ENCODE measurements at places on chromosomes 2 and 18.
A peak's percentile ranks its signal among the peaks of the same experiment; 100 is the strongest.

DNA sequence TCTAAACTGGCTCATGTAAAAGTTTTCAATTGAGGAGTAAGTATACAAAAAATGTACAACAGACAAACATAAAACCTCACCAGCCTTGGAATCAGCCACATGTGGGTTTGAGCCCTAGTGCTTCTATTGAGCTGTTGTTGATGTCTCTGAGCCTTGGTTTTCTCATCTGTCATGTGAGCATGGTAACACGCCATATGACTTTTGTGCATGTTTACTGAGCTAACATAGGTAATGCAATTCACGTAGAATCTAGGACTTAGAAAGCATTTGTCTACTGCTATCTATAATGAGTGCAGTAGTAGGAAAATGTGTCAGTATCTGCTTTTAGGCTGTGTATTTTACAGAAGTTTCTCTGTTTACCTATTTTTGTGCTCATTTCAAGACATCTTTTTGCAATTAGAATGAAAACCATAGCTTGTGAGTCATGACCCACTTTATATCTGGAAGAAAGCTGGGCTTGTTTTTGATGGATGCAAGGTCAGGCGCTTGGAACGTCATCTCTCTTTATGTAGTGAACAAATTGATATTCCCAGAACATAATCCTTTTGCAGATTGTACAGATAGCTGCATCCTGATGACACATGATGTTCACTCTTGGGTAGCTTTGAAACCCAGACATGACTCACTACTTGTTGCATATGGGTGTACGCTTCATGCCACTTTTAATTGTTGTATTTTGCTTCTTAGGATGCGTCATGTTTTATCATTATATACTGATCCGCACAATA is 94.3 kb downstream of the RNF144A start:
- DNase-seq = peak; percentile 86

- DNase-seq = no peak
These were observed 284.0 kb upstream of the HS6ST1 start for GRCh38 chr2:128602699-128603101.

DNA sequence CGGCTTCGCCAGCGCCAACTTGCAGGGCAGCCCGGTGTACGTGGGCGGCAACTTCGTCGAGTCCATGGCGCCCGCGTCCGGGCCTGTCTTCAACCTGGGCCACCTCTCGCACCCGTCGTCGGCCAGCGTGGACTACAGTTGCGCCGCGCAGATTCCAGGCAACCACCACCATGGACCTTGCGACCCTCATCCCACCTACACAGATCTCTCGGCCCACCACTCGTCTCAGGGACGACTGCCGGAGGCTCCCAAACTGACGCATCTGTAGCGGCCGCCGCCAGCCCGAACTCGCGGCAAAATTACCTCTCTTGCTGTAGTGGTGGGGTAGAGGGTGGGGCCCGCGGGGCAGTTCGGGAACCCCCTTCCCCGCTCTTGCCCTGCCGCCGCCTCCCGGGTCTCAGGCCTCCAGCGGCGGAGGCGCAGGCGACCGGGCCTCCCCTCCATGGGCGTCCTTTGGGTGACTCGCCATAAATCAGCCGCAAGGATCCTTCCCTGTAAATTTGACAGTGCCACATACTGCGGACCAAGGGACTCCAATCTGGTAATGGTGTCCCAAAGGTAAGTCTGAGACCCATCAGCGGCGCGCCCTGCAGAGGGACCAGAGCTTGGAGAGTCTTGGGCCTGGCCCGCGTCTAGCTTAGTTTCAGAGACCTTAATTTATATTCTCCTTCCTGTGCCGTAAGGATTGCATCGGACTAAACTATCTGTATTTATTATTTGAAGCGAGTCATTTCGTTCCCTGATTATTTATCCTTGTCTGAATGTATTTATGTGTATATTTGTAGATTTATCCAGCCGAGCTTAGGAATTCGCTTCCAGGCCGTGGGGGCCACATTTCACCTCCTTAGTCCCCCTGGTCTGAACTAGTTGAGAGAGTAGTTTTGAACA is 15.1 kb downstream of the HOXD3 start:
- no peak for DNase-seq

DNA sequence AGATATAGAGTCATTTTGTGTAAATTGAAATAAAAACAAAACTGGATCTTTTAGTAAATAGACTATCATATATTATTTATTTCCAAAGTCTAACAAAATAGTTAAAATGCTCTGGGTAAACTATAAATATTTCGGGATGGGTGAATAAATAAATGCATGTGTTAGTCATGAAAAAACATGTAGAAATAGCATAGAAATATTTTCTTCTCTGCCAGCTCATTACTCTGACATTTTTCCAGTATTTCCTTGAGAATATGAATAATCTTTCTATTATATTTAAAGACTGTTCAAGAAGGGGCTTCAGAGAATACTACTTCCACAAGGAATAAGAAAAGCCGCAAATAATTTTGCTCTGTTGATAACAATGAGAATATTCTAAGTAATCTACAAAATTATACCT is 880.4 kb downstream of the TRIB2 start:
- DNase-seq = no peak

DNA sequence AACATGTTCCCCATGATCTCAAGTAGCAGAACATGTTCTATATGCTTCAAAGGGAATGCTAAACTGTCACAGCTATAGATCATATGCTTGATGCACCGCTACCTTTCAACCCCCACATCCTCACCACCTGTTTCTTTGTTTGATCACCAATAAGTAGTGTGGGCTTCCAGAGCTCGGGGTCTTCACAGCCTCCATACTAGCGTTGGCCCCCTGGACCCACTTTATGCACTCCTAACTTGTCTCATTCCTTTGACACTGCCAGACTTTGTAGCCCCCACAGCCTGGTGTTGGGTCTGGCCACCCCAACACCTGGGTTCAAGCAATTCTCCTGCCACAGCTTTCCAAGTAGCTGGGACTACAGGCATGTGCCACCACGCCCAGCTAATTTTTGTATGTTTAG is 11.6 kb upstream of the RBM44 start:
- DNase-seq = no peak

GRCh38 chr2:16870491-16871076 is 204.9 kb upstream of the CYRIA start:
- no peak for DNase-seq

GRCh38 chr18:48531082-48531403 is 7.8 kb upstream of the CTIF start:
- DNase-seq = no peak

- peak; percentile 32 for DNase-seq
These were observed 185.1 kb downstream of the MYO3B start for GRCh38 chr2:170362871-170363631.

DNA sequence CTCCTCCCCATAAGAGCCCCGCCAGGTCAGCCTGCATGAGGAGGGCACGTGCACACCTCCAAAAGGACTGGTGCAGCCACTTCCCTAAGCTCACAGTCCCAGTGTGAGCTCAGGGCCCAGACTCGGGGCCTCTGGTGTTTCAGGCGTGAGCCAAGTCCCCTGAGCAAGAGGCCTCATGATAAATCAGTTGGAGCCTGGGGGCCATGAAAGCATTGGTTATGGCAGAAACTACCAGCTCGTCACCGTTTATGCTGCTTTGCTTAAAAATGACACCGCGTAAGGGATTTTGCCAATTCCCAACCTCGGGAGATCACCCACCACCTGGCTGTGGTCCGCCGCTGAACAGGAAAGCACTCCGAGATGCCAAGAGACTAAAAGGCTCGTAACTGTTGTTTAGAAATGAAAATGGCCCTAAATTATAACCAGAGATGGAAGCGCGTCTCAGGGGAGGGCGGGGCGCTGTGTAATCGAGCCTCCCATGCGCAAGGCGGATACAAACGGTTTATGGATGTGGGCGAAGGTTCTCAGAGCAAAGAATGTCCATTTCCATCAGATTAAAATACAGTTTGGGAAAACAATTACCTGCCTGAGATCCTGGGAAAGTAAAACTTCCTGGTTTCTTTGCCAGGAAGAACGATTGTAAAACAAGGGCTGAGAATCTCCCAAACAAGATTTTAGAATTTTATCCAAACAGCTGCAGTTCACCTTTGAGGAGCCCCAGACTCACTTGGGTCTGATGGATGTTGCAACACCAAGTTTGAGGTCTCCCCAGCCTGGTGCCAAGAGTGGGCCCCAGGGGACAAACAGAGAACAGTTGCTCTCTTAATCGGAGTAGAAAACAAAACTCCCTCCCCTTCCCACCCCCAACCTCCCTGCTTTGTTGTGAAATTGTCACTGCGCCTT is 141.4 kb downstream of the BCL2 start:
- no peak for DNase-seq

- DNase-seq = no peak
These were observed 633 bp downstream of the KIAA1328 start for GRCh38 chr18:36829362-36830157.

GRCh38 chr18:44556296-44556695 is 124.4 kb upstream of the SETBP1 start:
- DNase-seq = no peak

DNA sequence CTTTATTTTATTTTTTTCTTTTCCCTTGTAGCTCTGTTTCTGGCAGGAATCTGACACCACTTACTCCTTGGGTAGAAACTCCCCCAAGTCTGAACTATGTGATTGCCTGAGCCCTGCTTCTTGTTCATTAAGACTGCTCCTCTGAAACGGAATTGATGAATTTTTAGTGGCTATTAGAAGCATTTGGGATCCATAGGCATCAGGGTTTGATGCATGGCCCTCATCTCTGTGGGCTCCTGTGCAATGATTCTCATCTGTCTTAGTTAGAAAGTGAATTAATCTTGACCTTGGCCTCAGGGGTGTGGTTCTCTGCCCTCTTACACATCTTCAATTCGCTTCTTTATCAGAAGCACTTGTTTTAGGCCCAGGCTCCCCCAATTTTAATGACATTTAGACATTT is 31.0 kb upstream of the DARS1 start:
- DNase-seq = no peak

DNA sequence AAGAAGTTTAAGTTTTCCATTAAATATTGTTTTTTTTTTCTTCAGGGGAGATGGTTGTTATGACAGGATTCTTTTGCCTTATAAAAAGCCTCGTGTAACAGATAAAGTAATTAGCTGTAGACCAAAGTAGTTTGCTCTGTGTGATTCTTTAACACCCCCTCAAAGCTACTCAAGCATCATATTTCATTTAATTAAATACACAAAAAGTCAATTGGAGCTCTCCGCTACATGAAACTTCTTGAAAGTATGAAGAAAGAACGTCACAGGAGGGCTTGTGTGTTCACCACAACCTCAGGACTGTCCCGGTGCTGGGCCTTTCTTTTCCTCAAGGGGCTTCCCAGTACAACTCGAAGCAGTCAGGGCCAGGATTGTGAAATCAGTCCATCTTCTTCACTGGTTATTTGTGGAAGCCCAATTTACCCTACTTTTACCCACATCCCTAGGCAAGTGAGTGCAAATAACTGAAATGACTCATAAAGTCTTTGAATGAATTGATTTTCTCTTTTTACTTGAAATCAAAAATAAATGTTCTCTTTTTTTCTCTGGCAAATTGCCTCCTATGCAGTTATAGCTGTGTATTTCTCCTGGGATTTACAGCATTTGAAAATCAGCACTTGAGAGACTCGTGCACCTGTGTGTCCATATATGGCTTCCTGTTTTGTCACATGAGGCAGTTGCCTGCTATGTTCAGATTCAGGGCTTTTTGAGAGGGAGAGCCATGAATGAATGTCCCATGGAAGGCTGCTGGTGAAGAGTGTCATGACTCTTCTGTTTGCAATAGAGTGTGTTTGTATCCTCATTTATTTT is 48.6 kb downstream of the LINC00305 start:
- DNase-seq = no peak

DNA sequence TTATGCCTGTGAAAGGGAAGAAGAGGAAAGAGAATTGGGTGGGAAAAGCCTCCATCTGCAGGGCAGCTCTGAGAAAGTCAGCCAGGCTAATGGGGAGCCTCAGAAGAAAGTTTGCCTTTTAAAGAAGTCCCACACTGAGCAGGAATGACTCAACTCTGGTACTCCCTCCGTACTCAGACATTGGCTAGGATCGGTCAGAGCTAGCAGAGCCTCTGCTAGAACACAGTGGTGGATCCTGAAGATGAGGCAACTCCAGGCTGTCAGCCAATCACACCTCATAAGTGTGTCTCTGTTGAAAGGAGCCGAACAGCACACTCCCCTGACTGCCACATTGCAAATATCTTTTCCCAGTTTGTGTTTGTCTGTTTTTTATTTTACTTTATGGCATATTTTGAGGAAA is 96.9 kb downstream of the HNRNPLL start:
- DNase-seq = peak; percentile 65

DNA sequence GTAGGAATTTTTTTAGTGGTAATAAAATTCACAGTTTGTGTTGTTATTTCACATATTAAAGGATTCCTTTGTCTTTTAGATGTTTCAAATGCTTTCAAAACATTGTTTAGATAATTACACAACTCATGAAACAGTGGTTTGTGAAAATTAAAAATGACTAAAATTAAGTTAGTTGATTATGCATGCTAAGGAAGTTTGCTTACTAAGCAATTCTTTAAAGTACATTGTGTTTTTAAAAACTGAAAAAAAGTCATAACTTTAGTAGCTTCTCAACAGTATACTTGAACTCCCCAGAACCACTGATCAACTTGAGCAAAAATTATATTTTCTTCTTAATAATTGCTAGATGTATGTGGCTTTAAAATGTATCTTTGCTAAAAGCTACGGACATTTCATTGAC is 298.4 kb upstream of the MC4R start:
- no peak for DNase-seq

DNA sequence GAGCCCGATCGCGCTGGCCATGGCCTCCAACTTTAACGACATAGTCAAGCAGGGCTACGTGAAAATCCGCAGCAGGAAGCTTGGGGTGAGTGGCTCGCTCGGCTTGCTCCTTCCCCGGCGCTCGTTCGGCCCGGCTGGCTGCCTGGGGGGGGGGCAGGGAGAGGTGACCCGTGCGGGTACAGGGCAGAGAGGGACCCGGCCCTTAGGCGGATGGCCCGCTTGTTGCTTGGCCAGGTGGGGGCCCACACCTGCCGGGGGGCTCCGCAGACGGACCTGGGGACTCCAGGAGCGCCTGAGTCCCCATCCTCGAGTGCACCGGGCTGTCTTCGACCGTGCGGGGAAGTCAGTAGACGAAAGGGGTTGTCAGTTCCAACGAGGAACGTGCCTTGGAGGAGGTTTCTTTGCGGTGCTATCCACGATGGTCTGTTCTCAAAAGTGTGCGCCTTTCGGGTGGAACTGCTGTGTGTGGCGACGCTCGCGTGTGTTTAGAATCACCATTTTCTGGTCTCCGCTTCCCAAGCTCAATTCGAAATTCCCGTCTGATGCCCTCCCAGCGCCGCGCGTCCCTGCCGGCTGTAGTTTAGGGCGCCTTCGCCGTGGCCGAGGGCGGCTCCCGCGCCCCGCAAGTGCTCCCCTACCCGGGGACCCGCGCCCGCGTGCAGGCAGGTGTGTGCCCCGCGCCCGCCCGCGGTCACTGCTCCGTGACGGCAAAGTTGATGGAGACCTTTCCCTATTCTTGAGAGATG is 711 bp downstream of the DOK6 start:
- no peak for DNase-seq

GRCh38 chr2:202018950-202019349 is 14.7 kb upstream of the FZD7 start:
- no peak for DNase-seq

DNA sequence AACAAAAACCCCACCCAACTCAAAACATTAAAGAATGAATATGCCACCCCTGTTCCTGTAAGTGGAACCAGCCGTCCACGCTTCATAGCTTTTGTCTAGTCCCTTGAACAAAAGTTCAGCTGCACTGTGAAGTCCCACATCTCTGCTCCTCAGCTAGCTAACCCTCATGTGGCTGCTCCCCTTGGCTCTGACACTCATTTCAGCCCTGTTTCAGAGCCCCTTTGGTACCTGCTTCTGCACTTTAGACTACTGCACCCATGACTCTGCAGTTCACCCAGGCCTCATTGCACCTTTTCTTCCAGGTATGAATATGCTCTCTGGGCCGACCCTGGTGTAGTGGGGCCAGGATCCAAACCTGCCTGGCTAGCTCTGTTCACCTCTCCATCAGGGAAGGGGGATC is 155.3 kb downstream of the DIS3L2 start:
- DNase-seq = no peak

Measured in fibroblast of skin of left biceps (primary cell).